ENCODE measurements at places on chromosomes 1 and 21.

DNA sequence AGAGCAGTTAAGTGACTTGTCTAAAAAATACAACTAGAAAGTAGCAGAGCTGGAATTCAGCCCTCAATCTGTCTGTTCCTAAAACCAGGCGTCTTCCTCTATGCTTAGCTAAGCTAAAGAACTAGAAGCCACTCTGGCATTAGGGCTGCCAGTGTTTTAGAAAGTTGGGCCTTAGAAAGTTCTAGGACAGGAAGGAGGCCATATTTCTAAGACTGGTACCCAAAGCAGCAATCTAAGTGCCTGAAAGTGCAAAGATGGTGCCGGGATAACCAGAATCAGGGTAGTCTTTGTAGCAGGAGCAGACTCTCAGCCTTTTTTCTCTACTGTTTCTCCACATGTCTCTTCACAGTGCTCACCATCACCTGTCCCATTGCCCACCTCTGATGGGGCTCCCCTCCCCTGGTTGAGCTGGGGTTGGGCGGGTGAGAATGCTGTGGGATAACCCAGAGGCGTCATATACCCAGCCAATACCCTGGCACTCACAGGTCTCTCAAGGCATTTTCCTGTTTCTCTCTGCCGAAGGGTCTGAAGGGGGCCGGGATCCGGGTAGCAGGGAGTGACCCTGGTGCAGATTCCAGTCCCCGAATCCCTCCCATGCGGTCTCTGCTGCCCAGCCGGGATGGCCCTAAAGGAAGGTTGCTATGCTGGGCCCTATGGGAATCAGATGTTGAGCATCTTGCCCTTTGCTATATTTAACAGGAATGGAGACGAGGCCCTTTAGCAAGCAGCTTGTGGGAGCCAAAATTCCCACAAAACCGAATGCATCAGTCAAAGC, 1.1 kb upstream of the RCSD1 start:
- DNase-seq, result no peak

- DNase-seq, result no peak
Observed at GRCh38 chr1:48693674-48694320, 82.9 kb downstream of the BEND5 start.

DNA sequence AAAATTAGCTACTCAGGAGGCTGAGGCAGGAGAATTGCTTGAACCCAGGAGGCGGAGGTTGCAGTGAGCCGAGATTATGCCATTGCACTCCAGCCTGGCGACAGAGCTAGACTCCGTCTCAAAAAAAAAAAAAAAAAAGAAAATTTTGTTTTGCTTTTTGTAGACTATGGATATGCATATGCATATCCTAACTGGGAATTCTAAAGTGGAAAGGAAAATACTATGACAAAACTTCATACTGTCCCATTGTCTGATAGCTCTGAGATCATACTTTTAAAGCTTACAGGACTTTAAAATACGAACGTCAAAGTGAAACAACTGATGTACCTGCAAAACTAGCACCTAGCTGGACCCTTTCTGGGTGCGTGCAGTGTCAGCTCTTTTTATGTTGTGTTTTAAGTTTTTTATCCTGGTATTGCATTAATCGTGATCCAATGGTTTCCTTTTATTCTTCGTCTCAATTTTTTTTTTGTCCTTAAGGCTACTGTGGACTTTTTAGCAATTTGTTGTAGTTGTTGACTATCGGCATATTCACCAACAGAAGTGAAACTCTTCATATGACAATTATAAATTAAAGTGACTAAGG, 19.2 kb downstream of the SPRTN start:
- no peak for DNase-seq

- no peak for DNase-seq
Observed at GRCh38 chr1:46554597-46555381, 3.3 kb upstream of the KNCN start.

- no peak for DNase-seq
Observed at GRCh38 chr1:226846786-226847185, 23.6 kb upstream of the PSEN2 start.

GRCh38 chr1:17887661-17888371, 132.7 kb downstream of the ACTL8 start:
- DNase-seq, result no peak

DNA sequence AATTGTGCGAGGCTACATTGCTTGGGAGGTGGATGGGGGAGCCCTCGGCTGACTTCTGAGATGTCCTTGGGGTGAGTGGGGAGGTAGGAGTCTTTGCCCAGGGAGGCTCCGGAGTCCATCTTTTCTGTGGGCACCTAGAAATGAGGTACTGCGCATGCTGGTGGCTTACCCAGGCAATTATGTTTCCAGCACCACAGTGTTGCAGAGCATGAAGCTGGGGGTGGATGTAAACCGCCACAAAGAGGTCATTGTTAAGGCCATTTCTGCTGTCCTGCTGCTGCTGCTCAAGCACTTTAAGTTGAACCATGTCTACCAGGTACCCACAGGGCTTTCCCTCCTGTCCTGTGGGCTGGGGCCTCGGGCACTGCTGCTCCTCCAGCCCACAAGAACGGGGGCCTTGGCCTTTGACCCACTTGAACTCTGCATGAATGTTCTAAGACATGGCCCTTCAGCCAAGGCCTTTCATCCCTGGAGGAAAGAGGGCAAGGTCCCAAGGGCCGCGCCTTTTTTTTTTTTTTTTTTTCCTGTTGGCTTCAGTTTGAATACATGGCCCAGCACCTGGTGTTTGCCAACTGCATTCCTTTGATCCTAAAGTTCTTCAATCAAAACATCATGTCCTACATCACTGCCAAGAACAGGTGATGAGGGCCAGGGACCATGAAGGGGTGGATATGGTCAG, 14.6 kb downstream of the STRIP1 start:
- DNase-seq, result no peak

GRCh38 chr21:45033791-45034555, 40.4 kb upstream of the ADARB1 start:
- DNase-seq, result no peak

GRCh38 chr1:240031414-240031813, 60.3 kb upstream of the FMN2 start:
- DNase-seq, result no peak

DNA sequence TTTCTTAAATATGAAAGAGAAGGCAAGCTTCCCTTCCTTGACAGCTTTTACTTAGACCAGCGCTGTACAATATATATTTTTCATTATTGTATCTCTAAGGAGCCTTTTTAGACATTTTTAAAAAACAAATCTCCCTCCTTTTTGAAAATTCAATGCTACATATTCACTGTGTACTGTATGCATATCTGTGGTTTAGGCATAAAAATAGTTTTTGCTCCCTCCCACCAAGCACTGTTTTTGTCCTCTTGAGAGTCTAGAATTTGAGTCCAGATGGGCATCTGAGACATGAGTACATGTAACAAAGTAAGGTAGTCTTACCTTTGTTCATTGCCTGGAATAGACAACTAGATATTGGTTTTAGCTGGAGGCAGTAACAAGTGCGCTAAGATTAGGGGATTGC, 488.5 kb upstream of the RUNX1 start:
- DNase-seq, result no peak

- no peak for DNase-seq
Observed at GRCh38 chr1:232443372-232443771, 186.6 kb downstream of the SIPA1L2 start.

- no peak for DNase-seq
Observed at GRCh38 chr1:246624091-246624490, 57.8 kb downstream of the CNST start.

- no peak for DNase-seq
Observed at GRCh38 chr1:109167001-109167506, 46.7 kb upstream of the SARS1 start.

GRCh38 chr21:32382108-32382644, 10.6 kb downstream of the URB1 start:
- DNase-seq, result no peak

DNA sequence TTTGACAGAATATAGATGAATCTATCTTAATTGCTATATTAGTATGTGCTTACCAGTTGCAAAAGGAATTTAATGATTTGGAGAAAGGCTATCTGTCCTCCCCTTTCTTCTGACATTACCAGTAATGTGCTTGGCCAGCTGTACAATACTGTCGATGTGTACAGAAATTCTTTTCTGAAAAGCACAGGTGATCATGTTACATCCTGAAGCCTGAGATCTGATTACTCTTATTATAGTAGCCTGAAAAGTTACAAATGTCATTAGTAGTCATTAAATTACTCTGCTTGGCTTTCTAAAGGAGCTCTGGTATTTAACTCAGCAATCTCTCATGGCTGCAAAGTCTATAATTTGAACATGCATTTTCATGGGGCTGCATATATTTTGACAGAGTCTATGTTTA, 209.8 kb downstream of the PTPRC start:
- no peak for DNase-seq

DNA sequence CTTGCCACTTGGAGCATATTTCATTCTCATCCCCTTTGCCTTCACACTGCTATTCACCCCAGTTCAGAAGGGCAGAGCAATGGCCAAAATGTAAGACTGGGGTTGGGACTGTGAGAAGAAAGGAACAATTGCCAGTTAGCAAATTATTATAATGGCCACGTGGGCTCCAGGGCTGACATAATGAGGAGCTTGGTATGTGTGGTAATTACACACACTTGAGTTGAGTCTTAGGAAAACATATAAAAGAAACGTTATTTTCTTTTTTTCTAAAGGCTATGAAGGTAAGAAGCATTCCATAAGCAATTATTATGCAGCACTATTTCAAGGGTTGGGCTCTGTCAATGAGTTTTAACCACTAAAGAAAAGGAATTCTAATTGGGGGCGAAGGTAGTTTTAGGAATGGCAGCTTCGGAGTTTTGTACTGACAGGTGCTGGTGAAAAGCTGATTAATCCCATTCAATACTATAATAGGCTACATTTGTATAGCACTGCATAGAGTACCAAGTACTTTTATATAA, 32.5 kb upstream of the BCL10 start:
- DNase-seq, result no peak

DNA sequence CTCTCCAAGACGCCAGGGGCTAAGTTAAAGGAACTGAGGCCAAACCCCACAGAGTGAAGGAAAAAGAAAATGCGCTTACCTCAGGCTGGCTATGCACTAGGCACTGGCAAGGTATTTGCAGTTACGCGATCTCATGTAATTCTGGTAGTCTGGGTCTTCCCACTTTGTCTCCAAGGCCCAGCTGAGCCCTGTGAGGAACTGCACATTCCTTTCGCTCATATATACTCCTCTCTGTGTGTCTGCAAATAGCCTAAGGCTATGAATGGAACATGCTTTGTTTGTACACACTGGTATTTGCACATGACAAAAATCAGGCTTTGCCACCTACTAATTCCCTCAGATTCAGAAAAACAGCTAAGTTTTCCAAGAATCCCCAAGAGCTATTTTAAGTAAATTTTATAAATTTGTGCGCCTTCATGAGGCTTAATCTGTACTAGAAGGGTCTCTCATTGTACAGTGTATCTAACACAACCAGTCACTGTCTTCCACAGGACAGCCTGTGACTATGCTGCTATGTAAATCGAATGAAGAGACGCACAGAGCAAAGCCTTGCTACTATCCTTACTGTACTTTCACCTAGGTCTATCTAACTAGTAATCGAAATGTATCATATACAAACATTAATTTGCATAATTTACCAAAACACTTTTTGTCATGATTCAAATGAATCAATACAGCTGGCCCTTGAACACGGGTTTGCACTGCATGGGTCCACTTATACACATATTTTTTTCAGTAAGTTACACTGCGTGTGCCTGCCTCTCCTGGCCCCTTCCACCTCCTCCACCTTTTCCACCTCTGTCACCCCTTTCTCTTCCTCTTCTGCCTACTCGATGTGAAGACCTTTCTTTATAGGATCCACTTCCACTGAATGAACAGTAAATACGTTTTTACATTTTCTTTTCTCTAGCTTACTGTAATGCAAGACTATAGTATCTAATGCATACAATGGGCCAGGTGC, 87.0 kb downstream of the SIPA1L2 start:
- DNase-seq, result no peak

GRCh38 chr1:241593186-241593585, 47.0 kb downstream of the CHML start:
- no peak for DNase-seq

DNA sequence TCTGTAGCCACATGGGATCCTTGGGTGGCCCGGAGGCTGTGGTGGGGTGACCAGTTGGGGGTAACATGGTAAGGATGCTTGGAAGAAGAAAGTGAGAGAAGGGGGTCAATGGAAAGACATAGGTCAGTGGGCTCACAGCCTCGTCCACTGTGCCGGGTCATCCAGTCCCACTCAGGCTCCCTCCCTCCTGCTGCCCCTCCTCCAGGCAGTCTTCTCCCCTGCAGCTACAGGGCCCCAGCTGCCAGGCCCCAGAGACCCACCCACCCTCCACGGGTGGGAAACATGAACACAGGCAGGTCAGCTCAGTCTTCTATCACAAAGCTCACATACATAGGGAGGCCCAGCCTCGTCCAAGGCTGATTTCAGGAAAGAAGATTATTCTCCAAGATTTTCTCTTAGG, 158.3 kb downstream of the ST6GALNAC5 start:
- DNase-seq, result no peak

GRCh38 chr1:8740034-8740449, 77.4 kb downstream of the RERE start:
- no peak for DNase-seq

DNA sequence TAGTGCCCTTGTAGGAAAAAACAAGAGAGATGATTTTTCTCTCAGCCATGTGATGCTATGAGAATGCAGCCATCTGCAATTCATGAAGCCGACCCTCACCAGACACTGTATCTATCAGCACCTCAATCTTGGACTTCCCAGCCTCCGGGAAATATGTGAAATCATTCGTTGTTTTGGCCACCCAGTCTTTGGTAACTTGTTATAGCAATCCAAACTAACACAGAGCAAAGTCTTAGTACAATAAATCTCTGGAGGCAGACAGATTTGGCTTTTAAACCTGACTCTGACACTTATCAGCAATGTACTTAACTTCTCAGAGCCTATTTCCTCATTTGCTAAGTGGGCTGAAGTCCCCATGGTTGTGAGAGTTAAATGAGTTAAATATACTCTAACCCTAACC, 5.1 kb upstream of the MED18 start:
- DNase-seq, result no peak

- no peak for DNase-seq
Observed at GRCh38 chr1:9872430-9873165, 37.5 kb downstream of the CTNNBIP1 start.

- no peak for DNase-seq
Observed at GRCh38 chr1:64839732-64840405, 95.0 kb downstream of the RAVER2 start.

GRCh38 chr1:58895082-58895481, 111.2 kb upstream of the JUN start:
- DNase-seq, result no peak

DNA sequence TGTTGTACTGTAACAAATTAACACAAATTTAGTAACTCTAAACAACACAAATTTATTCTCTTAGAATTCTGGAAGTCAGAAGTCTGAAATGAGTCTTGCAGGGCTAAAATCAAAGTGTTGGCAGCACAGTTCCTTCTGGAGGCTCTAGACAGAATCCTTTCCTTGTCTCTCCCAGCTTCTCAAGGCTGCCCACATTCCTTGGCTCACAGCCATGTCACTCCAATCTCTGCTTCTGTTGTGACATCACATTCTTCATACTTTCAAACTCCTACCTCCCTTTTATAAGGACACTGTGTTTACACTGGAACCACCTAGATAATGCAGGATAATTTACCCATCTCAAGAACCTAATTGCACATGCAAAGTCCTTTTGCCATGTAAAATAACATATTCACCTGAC, 225.0 kb upstream of the PRMT6 start:
- no peak for DNase-seq

- DNase-seq, result no peak
Observed at GRCh38 chr1:150876119-150876454, 312 bp downstream of the ARNT start.

GRCh38 chr1:183124259-183124658, 61.8 kb upstream of the LAMC2 start:
- no peak for DNase-seq

- no peak for DNase-seq
Observed at GRCh38 chr1:150627826-150628410, 1.5 kb downstream of the ENSA start.

- no peak for DNase-seq
Observed at GRCh38 chr1:160436966-160437365, 36.6 kb downstream of the VANGL2 start.
